ENCODE measurements at places on chromosomes 16 and 17.

DNA sequence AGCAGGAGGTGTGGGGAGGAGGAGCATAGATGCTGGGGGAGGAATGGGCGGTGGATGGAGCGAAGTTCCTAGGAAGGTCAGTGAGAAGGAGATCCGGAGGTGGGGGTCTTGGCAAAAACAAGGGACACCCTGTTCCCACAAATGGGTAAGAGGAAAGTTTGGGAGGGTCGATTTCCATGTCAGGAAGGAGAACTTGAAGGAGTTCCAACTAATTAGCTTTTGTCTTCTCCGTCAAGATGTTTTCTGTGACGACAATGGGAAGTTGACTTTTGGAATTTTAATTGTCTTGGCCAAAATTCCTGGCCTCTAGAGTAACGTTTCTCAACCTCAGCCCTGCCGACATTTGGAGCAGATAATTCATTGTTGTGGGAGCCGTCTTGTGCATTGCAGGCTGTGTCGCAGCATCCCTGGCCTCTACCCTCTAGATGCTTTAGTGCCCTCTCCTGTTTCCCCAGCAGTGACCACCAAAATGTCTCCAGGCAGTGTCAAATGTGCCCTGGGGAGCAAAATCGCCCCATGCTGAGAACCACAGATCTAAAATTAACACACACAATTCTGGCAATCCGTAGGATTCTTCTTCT, 97.1 kb downstream of the PITPNC1 start:
- DNase-seq: peak; percentile 43

DNA sequence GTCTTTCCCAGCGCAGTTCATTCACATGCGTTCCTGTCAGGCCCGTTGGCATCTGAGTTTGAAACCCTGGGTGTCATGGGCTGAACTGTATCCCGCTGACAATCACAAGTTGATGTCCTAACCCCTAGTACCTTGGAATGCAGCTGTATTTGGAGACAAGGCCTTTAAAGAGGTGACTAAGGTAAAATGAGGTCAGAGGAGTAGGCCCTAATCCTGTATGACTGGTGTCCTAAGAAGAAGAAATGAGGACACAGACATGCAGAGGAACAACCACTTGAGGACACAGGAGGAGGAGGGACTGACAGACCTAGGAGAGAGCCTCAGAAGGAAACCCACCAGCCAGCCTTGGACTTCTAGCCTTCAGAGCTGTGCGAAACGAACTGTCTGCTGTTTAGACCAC, 33.1 kb downstream of the TRPV2 start:
- no peak for DNase-seq

GRCh38 chr17:16068323-16068722, 68.7 kb downstream of the TTC19 start:
- no peak for DNase-seq

DNA sequence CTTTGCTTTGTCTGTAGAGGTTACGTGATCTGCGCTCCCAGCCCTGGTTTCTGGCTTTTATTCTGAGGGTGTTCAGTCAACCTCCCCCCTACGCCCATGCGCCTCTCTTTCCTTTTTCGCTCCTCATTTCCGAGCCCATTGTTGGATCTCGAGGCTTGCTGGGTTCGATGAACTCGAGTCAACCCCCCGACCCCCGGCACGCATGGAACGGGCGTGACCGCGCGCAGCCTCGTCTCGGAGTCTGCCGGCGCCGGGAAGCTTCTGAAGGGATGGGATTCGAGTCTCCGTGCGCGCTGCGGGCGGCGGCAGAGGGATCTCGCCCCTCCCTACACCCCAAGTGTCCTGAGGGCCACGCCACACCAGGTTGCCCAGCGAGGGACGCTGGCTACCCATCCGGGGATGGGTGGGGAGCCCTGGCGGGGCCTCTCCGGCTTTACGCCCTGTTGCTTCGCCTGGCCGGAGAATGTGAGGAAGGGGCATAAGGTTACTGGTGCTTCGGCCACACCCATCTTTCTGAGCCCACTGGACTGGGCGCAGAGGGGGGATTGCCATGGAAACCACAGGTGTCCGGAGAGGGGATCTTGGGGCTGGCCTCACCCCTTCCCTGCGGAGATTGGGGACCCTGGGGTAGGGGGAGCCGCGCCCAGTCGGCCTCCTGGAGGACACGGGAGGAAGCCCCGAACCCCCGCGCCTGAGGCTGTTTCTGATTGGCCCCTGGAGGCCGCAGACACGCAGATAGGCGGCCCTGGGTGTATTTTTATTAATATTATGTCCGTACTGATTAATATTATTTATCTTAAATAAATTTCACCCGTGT, 1.8 kb downstream of the MAPT start:
- DNase-seq: no peak
